ENCODE measurements at places on chromosomes 5 and 9.

GRCh38 chr5:137923856-137924255 is 34.6 kb downstream of the PKD2L2 start:
- no peak for DNase-seq

DNA sequence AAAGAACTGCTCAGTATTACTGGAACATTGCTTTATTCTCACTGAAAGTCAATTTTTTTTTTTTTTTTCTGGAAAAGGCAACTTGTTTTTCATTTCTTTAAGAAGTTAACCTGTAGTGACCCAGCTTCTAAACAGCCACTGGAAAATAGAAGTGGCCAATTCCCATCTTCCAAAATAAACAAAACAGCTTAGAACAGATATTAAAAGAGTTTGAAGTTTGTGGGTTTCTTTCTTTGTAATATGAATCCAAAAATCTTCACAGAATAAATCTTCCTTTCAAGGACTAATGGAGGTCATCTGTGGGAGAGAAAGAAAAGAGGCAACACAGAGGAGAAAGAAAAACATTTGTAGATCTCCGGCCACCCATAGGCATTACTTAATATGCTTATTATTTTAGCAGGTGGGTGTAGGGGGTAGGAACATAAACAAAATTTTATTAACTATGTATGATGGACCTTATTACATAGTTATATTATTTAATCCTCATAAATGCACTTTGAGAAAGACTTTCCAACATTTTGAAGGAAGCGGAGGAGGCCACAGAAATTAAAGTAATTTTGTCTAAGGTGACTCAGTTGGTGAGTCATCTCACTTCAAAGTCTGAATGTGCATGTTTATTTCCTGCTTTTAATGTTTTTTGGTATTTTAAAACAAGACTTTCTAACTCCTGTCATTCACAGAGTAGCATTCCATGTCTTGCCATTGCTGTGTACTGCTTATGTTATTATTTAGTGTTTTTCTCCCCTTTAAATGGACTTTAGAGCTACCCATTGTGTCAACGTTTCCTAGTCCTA is 1791.8 kb upstream of the WWC1 start:
- no peak for DNase-seq

DNA sequence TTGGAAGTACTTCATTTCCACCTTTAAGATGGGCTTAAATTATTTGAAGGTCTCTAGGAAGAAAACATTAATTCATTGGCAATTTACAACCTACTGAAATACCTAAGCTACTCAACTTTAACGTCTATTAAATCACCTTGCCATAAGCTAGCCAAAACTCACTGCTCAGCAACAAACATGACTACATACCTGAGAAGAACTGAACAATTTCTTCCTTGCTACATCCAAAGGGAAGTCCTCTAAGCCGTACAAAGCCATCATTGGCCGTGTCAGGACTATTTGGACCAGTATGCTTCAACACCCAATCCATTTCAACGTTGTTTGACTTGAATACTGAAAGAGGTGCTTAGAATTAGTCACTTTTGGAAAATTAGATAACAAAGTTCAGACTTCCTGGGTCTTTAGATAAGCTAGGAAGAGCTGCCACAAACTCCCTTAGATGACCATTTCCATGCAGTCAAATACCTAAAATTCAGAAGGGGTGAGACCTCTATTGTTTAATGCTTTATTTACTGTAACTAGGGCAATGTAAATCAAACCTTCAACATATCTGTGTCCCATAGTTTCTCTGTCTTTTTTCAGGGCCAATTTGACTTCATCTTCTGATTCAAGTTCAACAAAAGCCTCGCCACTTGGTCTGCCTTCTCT is 2.6 kb downstream of the HNRNPH1 start:
- DNase-seq: no peak

DNA sequence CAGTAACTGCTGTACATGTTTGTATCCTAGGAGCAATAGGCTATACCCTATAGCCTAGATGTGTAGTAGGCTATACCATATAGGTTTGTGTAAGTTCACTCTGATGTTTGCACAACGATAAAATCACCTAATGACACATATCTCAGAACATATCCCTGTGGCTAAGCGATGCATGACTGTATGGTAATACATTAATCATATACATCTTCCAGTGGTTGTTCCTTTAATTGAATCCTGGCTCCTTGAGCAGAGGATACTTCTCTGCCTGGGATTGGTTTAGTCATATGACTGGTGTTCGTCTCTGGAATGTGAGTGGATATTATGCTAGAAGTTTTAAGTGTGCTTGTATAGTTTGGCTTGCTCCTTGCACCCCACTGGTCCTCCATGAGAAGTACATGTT is 425.8 kb downstream of the MAN2A1 start:
- DNase-seq: no peak

DNA sequence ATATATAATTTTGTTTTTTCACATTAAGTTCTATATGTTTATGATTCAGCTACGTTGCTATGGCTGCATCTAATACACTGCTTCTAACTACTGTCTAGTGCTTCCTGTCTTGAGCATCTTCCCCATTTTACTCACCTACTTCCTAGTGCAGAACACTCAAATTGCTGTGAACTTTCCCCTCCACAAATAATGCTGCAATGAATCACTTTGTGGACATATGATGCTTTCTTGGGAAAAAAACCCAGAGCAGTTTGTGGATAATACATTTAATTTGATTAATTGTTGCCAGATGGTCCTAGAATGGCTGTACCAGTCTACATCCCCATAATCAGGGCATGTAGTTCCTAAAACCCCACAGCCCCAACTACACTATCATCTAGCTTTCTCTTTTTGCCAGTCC is 18.5 kb downstream of the CD180 start:
- peak; percentile 25 for DNase-seq

DNA sequence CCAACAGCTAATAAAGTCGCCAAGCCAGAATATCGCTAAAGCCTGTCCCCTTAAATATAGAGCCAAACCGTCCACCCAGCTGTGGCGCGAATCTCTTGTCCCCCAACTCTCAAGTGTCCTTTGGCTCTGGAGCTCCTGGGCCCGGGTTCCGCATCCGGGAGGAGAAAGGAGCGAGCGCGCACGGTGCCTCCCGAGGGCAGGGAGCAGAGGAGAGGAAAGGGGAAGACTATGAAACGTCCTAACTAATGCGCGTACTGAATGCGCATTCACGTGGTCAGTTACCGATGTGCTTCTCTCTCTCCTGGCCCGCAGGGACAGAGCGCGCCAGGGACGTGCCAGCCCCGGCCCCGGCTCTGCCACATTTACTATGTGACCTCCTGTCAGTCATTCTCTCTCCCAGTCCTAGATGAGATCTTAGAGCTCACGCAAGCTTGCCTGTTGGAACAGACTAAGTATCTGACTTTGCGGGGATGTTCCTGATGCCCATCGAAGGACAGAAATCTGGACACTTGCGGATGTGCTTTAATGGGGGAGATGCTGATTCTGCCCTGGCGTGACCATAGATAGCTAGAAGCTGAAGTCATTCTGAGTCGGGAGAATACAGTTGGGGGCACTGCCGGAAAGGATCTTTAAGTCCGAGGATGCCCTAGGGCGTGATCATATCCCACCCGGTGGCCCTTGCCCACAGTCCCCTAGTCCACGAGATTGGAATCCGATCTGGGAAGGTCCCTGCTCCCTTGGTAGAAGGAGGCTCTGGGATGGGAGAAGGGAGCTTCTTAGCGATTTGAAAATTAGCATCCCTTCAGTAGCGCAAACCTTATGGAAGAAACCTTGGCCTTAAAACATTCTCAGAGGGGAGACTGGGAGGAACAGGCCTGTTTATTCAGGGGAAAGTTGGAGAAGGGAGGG is 5.7 kb upstream of the EBF1 start:
- DNase-seq: no peak

DNA sequence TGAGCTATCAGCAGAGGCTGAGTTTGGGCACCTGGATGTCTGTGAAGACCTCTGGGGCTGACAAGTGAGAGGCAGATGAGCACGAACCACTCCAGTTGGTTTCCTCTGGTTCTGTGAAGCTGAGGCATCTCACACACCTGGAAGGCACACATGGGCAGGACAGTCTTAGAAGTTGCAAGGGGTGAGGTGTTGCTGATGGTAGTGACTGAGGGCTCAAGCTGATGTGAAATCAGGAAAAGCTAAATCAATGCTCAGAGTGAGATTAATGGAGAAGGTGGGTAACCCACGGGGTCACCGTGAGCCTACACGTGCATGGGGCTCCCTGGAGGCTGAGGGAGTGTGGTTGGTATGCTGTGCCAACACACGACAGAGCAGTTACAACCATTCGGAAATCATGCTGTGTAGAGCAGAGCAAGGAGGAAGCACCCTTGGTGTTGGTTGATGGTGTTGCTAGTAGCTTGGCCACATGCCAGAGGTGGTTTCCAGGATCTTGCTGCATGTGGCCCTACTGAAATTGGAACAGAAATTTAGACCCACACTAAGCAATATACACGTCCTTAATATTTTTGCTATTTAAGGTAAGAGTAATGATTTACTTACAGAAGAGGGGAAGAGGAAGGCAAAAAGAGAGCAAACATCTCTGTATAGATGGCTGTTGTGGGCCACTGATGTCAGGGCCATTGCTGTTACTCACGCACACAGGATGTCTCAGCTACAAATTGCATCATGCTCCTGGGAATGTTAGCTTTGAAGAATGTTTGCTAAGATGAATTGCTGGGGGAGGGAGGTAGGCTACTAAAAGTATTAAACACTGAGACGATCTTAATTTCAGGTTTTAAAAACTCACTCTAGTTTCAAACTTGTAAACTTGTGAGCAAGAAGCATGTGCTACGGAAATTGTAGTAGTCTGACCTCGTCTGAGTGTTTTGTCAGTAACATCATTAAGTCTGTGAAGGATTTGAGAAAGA is 170.5 kb downstream of the ARHGEF28 start:
- DNase-seq: peak; percentile 95

GRCh38 chr9:129208207-129209032 is 30.4 kb upstream of the IER5L start:
- no peak for DNase-seq

- DNase-seq: no peak
Measured at GRCh38 chr5:33936381-33937016, at the start of gene RXFP3. RXFP3 (plus strand) TSS chr5:33936386; CDS start chr5:33936741, 355 bp downstream.

DNA sequence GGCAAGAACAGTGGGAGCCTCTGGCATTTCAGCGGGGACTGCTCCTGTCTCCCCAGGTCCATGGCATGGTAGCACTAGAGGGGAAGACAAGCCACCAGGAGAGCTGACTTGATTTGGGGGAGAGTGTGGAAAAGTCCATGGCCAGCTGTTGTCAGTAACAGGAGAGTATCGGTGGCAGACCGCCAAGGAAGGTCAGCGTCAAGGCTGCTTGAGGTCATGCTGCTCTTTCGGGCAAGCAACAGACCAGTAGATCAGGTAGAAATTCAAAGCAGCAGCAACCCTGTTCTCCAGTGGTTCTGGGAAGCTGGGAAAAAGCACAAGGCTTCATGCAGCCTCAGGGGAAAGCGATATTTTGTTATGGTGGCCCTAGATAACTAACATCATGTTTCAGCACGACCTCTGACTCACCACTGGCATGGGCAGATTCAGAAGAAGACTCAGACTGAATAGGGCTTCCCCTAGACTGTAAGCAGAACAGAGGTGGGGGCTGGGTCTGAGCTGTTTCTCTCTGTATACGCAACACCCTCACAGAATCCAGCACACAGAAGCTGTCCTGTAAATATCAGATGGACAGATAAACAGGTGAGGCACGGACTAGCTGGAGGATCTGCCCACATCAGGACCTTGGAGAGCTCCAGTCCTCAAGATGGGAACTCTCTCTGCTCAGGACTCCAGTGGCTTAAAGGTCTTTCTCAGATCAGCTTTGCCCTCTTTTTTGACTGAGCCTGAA is 35.2 kb upstream of the PLEKHG4B start:
- no peak for DNase-seq

DNA sequence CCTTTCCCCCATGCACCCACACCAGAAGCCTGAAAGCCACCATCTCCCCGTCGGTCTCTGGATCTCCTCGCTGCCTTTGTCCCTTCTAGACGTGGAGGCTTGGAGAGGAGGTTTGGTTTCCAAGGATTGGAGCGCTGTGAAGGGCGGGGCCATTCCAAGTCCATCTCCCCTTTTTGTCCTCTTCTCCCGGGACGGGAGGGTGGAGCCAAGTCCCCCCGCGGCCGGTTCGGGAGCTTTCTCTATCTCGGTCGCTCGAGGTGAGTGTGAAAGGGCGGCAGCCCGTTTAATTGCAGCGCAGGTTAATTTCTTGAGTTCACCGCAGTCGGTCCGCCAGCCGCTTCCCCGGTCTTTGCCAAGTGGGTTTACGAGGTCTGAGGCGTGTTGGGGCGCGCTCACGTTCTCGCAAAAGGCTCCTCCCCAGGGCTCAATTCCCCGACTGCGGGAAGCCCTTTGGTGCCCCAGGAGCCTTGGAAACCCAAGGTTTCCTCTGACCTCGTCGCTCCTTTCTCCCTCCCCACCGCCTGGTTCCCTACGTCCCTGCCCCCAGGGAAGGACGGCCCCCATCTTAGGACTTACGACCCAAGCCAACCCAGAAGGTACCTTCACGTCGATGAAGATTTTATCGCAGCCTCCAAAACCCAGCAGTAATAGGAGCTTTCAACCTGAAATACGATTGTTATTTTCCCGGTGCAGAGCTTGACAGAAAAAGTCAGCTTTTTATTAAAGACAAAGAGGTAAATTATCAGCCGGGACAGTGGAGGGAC is 2.8 kb upstream of the ZNF462 start:
- DNase-seq: no peak

- no peak for DNase-seq
Measured at GRCh38 chr9:136656795-136657611, 5.7 kb upstream of the EGFL7 start.

GRCh38 chr9:132166599-132166998 is 4.7 kb downstream of the NTNG2 start:
- no peak for DNase-seq

- no peak for DNase-seq
Measured at GRCh38 chr9:34517185-34517584, 5.6 kb downstream of the ENHO start.

- no peak for DNase-seq
Measured at GRCh38 chr9:34254141-34254913, 74.7 kb downstream of the KIF24 start.

GRCh38 chr9:121071756-121072421 is 2.9 kb upstream of the CNTRL start:
- no peak for DNase-seq

DNA sequence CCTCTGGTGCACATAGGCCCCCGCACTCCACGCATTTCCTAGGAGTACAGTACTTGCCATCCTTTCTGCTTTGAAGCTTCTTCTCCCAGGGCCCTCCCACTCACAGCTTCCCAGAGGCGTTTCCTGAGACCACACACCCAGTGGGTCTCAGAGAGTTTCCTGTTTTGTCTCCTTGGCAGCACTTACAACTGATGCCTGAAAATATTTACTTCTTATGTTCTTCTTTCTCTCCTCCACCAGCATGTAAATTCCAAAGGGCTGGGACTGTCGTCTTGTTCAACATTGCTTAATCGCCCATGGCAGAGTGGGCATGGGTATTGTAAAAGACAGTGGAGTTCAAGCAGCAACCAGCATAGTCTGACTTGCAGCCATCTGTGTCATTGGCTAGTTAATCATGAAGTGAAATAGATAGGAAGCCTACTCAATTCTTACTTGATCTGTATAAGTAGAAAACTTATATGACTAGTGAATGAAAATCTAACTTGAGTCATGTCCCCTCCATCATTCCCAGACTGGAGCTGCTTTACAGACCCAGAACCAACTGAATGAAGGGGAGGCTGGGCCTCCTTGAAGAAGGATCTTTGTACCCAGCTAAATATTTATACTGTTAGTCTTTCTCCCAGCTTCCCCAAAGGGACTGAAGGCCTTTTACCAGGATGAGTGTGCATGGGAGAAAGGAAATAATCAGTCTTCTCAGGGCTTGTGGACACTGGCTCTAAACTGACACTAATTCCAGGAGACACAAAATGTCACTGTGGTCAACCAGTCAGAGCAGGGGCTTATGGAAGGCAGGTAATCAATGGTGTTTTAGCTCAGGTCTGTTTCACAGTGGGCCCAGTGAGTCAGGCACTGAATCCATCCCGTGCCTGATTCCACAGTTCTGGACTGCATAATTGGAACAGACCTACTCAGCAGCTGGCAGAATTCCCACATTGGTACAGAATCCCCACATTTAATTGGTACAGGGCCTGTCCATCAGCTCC is 116.4 kb downstream of the SV2C start:
- DNase-seq: no peak

All from skeletal muscle cell (primary cell).